ENCODE measurements at places on chromosomes 4 and X.

GRCh38 chrX:70025464-70025863 is 24.3 kb downstream of the AWAT2 start:
- DNase-seq: no peak

DNA sequence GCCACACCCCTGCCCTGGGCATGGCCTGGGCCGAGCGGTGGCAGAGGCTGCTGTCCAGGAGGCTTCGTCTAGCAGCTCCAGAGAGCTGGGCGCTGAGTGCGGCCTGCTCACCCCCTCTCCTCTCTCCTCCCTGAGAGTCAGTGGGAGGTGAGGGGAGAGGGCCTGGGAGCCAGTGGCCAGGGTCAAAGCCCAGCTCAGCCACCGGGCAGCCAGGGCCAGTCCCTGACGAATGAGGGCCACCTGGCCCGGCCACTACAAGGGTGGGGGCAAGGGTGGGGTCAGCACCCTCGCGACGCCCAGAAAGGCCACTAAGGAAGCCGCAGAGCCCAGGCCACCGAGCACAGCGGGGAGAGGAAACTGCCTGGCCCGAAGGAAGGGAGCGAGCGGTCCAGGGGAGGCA is 131.7 kb downstream of the FAM53A start:
- DNase-seq: no peak

DNA sequence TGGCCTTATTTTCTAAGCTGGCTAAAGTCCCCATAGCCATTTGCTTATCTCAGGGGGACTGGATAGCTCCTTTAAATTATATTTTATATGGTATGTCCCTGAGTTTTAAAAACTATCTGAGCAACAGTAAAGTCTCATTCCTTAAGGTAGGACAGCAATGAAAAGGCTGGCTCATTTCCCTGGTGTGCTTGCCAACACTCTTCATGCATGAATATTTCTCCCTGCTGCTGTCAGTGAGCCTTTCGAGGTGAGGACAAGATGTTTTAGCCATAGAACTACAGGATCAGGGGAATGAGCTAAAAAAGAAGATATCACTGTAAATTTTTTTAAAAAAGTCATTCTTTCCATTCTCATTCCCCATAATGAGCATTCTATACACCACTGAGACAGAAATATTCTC is 427.3 kb upstream of the FAM241A start:
- DNase-seq: no peak

- no peak for DNase-seq
Observed at GRCh38 chrX:138287205-138287877, 424.2 kb downstream of the FGF13 start.

GRCh38 chrX:1492421-1493012 is 39.8 kb upstream of the ASMTL start:
- DNase-seq: no peak

DNA sequence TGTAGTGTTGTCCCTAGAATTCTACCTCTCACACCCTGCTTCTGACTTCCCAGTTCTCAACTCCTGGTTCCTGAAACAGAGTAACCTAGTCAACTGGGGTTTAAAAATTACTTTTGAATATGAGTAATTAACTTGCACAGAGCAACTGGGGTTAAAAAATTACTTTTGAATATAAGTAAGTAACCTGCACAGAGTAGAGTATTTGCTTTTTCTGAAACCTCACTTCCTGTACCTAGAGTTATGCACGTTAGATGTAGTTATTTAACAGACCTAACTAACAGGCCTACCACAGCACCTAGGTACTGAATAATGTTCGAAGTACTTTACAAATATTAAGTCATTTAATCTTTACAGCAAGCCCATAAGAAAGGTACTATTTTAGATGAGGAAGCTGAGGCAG is 32.9 kb downstream of the SLC39A8 start:
- DNase-seq: no peak

- peak; percentile 61 for DNase-seq
Observed at GRCh38 chrX:18707426-18708049, at the start of gene PPEF1. TSS of gene PPEF1 (plus strand) at chrX:18707645. CDS start at chrX:18707781, 136 bp downstream.

- peak; percentile 86 for DNase-seq
Observed at GRCh38 chr4:51906167-51906958, 63.4 kb downstream of the DCUN1D4 start.

- DNase-seq: no peak
Observed at GRCh38 chr4:128285085-128285997, 2.3 kb downstream of the PGRMC2 start.

GRCh38 chrX:41014776-41015360 is 70.4 kb upstream of the USP9X start:
- no peak for DNase-seq

- DNase-seq: no peak
Observed at GRCh38 chr4:184099000-184099399, 118.7 kb downstream of the ENPP6 start.

- no peak for DNase-seq
Observed at GRCh38 chr4:179128299-179128698, 1686.1 kb upstream of the AGA start.

GRCh38 chr4:627347-628125 is 2.2 kb downstream of the PDE6B start:
- no peak for DNase-seq

DNA sequence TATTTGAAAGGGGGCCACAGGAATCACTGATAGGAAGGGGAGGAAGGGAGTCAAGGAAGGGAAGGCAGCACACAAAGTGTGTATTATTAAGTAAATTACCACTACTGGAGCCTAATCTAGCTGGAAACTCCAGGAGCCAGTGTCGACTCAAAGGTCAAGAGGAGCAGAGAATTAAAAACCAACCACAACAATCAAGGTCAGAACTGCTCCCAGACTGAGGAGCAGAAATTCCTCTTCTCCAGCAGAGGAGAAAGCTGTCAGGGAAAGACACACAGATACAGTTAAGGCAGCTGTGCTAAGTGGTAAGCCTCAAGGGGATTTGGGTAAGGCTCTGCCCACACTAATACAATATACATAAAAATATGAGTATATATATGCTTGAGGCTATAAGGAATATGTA is 87.5 kb upstream of the PTPN13 start:
- no peak for DNase-seq

- no peak for DNase-seq
Observed at GRCh38 chr4:100949350-100949935, 397.9 kb downstream of the PPP3CA start.

DNA sequence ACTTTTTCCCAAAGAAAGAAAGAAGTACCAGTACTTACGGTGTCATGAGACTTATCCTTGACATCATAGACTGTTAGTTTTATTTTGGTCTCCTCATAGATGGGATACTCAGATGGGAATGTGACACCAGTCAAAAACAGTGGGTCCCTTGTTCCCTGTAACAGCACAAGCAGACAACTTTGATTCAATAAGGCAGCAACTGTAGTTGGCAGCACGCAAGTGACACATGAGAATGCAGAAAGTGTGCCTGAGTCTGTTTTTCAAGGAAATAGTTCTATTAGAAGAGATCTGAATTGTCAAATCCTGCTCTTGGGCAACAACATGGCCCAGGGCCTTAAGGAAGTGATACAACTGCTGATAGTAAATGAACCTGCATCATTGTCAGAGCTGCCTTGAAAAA is 443.2 kb downstream of the INPP4B start:
- DNase-seq: no peak

- DNase-seq: no peak
Observed at GRCh38 chr4:152224721-152225420, 311.0 kb downstream of the FBXW7 start.

DNA sequence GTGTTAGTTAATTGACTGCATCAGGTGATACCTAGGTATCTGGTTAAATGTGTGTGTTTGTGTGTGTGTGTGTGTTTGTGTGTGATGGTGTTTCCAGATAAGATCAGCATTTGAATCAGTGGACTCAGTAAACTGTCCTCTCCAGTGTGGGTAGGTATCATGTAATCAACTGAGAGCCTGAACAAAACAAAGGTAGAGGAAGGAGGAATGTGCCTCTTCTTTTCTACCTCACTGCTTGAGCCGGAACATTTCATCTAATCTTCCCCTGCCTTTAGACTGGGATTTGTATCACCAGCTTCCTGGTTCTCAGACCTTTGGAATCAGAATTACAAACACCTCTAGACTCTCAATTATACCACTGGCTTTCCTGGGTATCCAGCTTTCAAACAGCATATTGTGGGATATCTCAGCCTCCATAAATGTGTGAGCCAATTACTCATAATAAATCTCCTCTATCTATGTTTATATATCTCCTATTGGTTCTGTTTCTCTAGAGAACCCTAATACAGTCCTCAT is 120.5 kb downstream of the TBCK start:
- DNase-seq: no peak

GRCh38 chr4:16067515-16067914 is 16.3 kb downstream of the PROM1 start:
- no peak for DNase-seq

- DNase-seq: no peak
Observed at GRCh38 chr4:184762100-184762499, 28.2 kb upstream of the CENPU start.

- DNase-seq: no peak
Observed at GRCh38 chr4:62948108-62948507, 1461.1 kb downstream of the TECRL start.

DNA sequence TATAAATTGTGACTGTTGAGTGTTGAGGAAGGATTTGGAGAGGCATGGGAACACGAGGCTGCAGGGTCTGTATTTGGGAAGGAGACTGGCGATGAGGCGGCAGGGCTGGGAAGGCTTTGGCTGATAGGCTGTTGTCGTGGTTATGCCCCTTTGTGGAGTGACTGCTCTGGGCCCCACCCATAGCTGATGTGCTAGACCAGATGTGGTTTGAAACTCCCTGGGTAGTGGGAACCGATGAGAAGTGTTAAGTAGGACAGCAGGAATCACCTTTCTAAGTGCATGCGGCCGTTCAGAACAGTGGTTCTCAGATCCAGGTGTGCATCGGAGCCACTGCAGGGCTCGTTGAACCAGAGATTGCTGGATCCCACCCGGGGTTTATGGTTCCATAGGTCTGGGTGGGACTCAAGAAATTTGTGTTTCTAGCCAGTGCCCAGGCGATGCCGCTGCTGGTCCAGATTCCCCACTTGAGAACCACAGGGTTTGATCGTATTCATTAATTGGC is 42.3 kb downstream of the TBC1D14 start:
- no peak for DNase-seq

- DNase-seq: no peak
Observed at GRCh38 chr4:17168571-17168970, 270.1 kb upstream of the LDB2 start.

DNA sequence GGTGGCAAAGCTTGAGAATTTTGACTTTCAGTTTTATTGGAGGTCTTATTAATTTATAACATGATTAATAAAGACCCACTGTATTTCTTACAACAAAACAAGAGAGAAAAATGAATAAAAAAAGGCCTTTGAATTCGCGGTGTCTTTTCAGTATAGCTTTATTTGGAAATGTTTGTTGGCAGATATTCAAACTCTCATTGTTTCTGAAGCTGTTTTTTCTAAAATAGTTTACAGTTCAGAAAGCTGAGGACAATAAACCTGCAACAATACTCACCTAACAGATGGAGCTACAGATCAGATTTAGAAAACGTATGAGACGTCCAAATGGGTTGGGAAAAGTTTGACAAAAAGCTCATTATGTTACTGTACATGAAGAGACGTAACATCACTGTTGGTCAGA is 2.4 kb upstream of the SPARCL1 start:
- DNase-seq: no peak

DNA sequence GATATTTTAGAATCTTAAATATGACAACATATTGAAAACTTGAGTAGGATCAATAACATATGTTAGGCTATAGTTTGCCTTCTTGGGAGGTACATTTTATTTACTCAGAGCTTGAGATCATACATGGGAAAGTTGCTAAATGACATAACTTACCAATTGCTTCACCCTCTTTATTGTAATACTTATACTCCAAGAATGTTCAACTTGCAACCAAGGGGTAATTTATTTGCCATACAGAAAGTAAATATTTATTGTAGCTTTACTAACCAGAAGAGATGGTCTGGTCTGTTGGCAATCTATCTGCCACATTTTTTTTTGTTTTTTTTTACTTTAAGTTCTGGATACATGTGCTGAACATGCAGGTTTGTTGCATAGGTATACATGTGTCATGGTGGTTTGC is 426.6 kb downstream of the ARHGAP24 start:
- no peak for DNase-seq

DNA sequence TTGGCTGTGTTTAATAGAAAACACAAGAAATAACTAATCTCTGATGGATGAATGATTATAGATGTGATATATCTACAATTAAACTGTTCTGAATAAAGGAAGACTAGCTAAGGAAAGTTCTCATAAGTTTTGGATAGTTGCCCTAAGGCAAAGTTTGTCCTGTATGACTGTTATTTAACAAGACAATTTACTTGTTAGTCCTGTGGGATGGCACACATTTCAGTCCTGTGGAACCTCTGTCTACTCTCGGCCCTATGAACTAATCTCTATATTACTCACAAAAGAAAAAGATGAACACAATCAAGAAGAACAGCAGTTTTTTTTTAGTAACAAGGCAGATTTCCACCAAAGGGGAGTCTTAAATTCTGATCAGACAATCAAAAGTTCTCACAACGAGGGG is 314.6 kb downstream of the CCSER1 start:
- no peak for DNase-seq

DNA sequence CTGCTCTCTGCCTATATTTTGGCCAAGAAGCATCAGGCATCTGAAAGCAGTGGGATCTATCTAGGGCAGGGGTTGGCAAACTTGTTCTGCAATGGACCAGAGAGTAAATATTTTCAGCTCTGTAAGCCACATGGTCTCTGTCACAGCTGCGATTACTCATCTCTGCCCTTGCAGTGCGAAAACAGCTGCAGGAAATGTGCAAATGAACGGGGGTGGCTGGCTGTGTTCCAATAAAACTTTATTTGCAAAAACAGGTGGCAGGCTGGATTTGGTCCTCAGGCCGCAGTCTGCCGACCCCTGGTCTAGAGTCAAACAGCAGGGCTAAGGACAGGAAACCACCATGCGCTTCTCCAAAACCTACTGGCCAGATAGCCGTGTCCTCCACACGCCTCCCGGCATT is 48.6 kb downstream of the ACOX3 start:
- no peak for DNase-seq

DNA sequence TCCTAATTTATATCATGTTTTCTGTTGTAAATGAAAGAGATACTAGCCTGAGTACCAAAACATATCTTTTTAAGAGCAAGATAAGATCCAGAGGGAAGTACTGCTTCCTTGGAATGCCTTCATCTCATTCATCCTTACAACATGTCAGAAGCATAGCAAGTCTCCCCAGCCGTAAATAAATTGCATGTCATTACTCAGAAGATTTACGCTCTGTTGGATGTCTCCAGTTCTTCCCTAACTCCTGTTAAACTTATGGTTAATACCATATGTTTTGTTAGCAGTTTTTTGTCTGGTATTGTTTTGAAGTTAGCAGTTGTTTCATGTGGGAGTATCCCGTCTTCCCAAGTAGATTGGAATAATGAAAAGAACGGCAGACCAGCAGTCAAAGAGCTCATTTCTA is 7.5 kb upstream of the GPC3 start:
- DNase-seq: no peak
